NCI-H524 (cell line): ENCODE measurements at places on chromosomes 11 and 22.

DNA sequence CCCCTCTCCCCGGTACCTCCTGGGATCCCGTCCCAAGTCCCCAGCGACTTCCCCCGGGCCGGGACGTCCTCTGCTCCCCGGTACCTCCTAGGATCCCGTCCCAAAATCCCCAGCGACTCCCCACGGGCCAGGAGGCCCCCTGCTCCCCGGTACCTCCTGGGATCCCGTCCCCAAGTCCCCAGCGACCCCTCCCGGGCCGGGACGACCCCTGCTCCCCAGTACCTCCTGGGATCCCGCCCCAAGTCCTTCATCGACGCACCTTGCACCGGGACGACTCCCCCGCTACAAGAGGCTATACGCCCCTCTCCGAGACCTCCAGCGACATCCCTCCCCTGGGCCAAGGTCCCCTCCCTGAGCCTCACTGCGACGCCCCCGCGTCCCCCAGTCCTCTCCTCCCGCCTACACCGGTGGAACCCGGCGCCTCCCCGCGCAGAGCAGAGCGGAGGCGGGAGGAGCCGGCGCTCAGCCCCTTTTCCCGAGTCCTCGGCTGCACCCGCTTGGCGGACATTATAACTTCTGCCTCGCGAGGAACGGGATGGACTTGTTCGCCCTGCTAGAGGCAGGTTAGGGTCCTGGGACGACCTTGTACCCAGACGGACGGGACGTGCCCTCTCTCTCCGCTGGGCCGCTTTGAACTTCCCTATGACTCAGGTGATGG lies 912 bp downstream of the KREMEN1 start:
- DNase-seq = no peak

DNA sequence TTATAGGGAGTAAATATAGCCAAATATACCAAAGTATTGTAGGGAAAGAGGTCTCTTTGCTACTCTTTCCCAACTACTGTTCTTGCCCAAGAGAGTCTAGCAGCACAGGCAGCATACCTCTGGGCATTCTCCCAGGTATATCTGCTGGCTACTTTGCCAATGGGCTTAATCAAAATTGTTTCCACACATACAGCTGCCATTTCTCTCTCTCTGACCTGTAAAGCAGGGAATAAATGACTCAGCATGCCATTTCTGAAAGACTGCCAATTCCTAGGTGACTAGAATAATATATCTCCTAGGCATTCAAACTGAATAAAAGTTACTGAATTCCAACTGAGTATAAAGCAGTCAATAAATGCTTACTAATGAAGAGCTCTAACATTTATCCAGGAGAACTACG lies 44.6 kb downstream of the RDX start:
- no peak for DNase-seq

DNA sequence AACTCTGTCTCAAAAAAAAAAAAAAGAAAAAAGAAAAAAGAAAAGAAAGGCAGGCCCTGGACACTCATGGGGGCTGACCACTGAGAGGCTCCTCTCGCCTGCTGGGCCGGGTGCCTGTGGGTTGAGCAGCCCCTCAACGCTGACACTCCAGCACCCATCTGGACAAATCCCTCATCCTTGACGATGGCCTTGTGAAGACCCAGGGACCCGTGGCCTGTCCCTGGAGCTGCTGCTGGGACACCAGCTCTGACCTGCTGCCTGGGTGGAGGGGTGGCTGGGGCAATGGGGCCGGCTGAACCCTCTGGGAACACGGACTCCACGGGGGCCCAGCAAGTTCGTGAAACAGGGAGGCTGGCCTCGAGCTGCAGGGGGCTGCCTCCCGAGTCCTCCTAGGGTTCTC lies 10.5 kb upstream of the BID start:
- no peak for DNase-seq

DNA sequence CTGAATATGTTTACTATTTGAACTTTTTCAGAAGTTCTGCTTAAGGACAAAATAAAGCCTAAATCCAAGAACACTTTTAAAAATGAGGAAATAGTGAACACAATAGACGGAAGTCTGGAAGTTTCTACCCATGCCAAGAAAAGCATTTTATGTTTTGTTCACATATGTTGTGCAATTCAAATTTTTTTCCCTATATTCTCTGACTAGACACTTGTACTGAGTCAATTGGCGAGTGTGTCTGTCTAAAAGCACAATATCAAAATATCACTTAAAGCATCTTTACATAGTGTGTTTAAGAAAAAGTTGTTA lies 29.2 kb downstream of the INCENP start:
- DNase-seq = no peak

DNA sequence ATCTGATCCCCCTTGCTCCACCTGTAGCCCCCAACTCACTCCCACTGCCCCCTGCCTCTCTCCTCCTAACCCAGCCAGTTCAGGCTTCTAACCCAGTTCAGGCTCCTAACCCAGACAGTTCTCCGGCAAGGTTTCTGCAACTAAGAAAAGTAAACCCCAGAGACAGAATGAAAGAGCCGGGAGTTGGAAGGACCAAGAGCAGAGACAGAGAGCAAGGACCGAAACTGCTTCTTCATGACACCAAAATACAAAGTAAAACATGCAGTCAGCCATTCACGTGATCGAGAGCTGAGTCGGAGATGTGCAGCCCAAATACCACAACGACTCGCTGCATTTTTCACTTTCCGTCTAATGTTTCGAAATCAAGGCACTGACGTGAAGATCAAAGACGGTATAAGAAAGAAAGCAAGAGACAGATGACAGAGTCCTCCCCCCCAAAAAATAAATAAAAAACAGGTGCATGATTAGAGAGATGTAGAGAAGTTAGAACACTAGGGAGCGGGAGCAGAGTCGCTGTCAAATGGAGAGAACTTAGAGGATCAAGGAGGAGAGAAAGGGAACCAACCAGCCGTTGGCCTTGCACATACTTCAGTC lies 884 bp downstream of the IL10RA start:
- DNase-seq = no peak

- DNase-seq = no peak
These were observed 16.2 kb downstream of the C11orf24 start for GRCh38 chr11:68255526-68255925.

GRCh38 chr11:69227271-69227670 lies 66.7 kb upstream of the MYEOV start:
- no peak for DNase-seq
